ENCODE measurements at places on chromosomes 5 and 9.

DNA sequence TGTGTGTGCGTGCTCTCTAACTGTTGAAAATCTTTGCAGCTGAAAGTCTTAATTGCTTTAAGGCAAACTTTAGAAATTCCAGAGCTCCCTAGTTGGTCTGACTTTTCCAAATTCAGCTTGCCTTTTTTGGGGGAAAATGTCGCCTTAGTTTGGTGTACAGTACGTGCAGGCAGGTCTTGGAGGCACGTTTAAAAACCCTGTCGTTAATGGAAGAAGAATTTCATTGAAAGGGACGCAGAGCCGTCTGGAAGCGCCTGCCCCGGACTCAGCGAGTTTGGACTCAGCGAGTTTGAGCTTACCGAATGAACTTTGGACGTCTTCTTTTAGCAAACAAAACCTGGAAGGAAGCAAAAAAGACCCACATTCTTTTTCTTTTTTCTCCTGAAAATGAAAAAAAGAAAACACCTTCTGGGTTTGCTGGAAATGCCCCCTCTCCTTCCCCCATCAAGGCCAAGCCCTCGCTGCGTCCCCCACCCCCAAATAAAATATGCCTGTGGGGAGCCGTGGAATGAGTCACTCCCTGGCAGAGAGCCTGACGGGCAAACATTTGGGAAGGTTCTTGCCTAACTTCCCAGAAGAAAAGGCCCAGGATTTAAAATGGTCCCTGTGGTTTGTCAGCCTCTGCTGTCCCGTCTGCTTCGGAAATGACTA, 1.5 kb downstream of the NEK6 start:
- DNase-seq: peak; percentile 67

- DNase-seq: no peak
These were observed 511.3 kb upstream of the ADAMTS16 start for GRCh38 chr5:4628645-4629385.

GRCh38 chr9:88280816-88281382, 107.3 kb upstream of the SPIN1 start:
- no peak for DNase-seq

DNA sequence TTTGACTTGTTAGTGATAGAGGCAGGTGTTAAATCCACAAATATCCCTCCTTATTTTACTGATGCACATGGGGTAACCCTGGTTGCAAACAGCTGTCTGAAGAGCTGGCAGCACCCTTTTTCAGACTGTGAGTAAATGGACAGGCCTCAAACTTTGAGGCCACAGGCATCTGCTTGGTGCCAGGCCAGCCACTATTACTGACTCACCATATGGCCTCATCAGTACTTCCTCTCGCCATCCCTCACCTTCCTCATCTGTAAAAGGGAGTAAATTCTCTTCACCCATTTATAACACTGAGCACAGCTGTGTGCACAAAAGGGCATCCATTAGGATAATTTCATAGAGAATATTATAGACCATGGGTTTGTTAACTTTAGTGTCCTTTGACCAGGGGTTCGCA, 11.9 kb upstream of the TNIP1 start:
- DNase-seq: no peak

DNA sequence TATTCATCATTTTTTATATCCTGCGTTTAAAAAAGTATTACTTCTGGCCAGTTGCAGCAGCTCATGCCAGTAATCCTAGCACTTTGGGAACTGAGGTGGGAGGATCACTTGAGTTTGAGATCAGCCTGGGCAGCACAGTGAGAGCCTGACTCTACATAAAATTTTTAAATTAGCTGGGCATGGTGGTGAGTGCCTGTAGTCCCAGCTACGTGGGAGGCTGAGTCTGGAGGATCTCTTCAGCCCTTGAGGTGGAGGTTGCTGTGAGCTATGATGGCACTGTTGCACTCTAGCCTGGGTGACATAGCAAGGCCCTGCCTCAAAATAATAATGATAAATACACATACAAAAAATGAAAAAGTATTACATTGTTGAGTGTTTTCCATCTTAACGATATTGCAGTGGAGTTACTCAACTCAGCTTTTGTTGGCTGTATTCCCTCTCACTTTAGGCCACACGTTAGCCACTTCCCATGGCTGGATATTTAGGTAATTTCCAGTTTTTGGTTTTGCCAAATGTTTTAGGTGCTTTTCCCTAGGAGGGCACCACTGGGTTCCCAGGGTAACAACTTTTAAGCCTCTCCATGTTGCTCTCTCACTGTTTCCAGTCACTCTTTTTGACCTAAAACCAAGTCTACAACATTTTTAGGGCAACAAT, 20.6 kb downstream of the SHB start:
- no peak for DNase-seq

DNA sequence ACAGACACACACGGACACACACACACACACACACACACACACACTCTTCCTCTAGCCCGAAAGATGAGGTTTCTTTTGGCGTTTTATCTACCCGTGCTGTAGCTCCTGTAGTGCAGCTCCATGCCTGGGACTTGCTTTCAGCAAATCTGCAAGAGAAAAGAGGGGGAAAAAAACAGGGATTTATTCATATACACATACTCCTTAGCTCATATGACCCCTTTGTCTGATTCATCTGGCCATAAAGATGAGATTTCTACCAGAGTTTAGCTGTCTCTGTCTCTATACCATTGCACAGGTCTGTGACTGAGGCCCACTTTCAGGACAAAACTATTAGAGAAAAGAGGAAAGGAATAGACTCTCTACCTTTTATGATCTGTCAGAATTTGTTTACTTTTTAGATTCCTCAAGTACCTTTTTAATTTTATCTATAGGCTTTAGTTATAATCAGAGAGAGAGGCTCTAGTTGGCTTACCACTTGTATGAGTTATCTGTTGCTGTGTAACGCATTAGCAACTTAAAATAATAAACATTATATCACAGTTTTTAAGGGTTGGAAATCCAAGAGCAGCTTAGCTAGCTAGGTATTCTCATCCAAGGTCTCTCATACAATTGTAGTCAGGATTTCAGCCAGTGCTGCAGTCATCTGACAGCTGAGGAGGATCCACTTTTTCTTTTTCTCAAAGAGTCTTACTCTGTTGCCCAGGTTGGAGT, 14.7 kb downstream of the SNX2 start:
- no peak for DNase-seq

DNA sequence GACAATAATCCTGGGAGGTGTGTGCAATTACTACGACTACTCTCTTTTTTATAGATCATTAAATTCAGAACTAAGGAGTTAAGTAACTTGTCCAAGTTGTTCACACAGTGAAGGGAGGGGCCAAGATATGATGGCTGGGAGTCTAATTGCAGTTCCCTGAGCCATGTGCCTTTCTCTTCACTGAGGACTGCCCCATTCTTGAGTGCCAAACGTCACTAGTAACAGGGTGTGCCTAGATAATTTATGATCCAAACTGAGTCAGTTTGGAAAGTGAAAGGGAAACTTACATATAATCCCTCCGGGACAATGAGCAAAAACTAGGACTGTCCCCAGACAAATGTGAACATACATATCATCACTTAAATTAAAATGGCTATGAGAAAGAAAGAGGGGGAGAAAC, 20.2 kb downstream of the IL7R start:
- no peak for DNase-seq

DNA sequence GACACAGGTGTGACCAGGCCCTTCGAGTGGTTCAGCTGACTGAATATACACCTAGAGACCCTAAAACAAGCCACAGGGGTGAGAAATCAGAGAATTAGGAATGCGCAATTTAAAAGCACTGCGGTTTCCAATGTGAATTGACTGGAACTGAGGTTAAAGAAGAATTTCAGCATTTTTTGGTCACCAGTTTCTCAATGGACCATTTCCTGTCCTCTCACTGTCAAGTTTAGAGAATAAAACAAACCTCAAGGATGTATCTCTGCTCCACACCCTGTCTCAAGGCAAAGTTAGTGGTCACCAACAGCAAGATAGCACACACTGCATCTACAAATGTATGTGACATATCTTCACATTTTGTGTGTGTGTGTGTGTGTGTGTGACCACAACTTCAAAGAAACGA, 143.8 kb upstream of the MAP3K1 start:
- DNase-seq: no peak

DNA sequence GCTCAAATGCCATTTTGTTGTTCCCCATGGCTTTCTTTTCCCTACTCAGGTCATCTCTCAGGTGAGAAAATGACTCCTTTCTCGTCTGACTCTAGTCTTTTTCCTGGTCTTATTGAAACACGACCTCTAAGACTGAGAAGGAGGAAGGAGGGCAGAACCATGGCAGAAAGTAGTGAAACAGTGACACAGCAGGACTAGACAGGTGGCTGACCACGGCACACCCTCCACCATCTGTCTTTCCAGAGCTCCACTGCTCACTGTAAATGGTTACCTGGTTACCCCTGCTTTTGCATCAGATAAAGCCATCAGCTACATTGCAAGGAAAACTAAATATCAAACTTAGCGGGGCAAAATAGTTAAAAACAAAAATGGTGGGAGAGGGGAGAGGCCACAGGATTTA, 30.9 kb downstream of the NR4A3 start:
- no peak for DNase-seq

- no peak for DNase-seq
These were observed 461.3 kb downstream of the ENC1 start for GRCh38 chr5:74179179-74179578.

All from AG09319 (cell line).